NCI-H1417 treated with DMSO at 0.1 percent for 48 hours (cell line): ENCODE measurements at places on chromosomes 7 and 10.

- DNase-seq: no peak
Observed at GRCh38 chr10:128463991-128464760, 338.0 kb upstream of the MKI67 start.

- DNase-seq: no peak
Observed at GRCh38 chr7:26655781-26656180, 208.6 kb downstream of the SKAP2 start.

- DNase-seq: no peak
Observed at GRCh38 chr10:72173262-72173618, 42.6 kb upstream of the ANAPC16 start.

- no peak for DNase-seq
Observed at GRCh38 chr7:101363734-101364374, 1.2 kb downstream of the COL26A1 start.

GRCh38 chr10:127195571-127196281 is 665 bp downstream of the INSYN2A start:
- DNase-seq: no peak

DNA sequence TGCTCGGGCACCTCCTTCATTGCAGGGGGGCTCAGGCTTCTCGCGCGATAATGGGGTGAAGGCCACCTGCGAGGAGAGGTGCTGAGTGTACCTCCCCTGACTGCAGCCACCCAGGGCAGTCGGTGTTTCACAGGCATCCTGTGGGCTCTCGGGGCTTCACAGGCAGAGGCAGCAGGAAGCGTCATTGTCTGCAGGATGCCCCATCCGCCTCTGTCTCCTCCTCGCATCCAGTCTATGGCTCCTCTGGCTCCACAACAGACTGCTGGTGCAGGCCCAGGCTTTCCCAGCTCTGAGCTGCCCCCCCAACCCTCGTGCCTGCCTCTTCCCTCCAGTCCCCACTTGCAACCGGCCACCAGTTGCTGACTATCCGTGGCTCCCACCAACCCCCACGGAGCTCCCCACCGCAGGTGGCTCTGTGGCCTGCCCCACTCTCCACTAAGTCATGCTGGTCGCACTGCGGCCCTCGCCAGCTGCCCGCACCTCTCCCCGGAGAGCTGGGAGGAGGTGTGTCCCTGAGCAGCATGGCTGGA is 36.5 kb downstream of the CAMK2B start:
- no peak for DNase-seq

- DNase-seq: no peak
Observed at GRCh38 chr7:101678658-101679057, 49.6 kb upstream of the MYL10 start.

DNA sequence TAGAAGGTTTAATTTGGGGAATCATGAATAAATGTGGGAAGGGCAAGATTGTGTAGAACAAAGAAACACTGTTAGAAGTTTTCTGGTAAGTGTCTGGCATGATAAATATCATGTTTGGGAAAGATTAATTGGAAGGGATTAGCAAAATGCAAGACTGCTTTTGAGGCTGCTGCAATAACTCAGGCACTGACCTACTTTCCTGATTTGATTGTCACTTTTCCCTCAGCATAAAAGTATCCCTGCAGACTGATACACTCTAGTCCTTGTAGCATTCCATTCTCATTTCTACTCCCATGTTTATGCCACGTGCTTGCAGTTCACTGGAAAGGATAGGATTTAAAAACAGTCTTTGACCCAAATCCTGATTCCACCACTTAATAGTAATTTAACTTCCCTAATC is 303.3 kb upstream of the SEMA3A start:
- DNase-seq: no peak

- no peak for DNase-seq
Observed at GRCh38 chr10:11881477-11882417, 58.6 kb downstream of the PROSER2 start.

- no peak for DNase-seq
Observed at GRCh38 chr7:8179486-8179885, 82.5 kb downstream of the ICA1 start.

- no peak for DNase-seq
Observed at GRCh38 chr10:3036155-3037021, 31.0 kb upstream of the PFKP start.

GRCh38 chr7:6501586-6502564 is 49.4 kb downstream of the GRID2IP start:
- DNase-seq: no peak

DNA sequence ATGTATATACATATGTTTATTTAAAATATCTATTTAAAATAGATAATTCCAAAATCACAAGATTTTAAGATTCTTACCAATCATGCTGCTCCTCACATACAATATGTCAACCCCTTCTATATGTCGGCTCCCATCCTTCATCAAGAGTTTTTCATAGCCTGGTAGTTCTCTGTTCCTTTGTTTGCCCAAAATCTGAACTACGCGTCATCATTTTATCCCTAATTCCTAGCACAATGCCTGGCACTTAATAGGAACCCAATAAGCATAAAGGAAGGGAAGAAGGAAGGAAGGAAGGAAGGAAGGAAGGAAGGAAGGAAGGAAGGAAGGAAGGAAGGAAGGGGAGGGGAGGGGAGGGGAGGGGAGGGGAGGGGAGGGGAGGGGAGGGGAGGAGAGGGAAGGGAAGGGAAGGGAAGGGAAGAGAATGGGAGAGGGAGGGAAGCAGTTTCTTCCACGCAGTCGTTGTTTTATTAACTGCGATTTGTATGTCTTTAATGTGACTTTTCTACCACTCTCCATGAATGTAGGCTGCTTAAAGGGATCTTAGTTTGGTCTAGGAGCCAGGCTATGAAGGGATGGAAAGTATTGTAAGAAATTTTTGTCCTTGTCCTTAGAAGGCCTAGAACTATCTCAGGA is 83.3 kb upstream of the PCGF5 start:
- DNase-seq: no peak

DNA sequence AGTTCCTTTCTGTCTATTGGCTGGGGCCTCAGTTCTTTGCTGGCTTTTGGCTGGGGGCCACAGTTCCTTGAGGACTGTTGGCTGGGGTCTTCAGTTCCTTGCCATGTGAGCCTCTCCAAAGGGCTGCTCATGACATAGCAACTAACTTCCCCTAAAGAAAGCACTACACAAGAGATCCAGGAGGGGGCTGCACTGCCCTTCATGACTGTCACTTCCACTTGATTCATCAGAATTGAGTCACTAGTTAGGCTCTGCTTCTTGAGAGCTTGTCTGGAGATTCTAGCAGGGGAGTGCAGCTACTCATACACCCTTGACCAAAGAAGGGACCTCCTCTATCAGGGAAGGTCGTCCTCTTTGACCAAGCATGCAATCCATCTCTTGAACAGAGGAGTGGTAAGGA is 38.0 kb upstream of the MKX start:
- no peak for DNase-seq

GRCh38 chr7:7667187-7667586 is 26.6 kb downstream of the UMAD1 start:
- no peak for DNase-seq

DNA sequence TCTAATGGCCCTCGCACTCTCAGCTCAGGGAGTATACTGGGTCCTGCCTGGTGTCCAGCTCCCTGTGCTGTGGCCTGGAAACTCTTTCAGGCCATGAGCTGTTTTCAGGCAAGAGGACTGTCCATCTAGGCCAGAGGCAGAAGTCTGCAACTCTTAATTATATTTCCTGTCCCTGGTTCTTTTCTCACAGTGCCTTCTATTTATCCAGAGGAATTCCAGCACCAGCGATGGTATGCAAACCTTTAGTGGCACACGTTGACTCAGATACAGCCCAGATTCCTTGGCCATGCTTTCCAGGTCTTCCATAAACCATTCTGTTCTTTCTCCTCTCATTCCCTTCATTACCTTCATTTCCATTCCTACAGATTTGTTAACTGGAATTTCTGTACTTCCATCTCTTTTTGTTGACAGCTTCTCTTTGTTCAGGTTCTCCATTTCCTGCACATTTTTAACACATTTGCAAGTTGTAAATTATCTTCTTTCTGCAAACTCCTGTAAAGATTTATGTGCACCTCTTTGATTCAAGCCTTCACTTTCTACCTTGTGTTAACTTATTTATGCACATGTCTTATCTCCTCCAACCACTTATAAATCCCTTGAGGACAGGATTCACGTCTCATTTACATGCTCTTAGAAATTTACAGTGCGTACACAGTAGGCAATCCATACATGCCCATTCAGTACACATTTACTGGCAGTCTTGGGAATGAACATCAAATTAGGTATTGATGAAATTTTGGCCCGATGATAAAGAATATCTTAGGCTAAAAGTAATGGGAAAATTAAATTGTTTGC is 172.1 kb downstream of the CELF2 start:
- no peak for DNase-seq

DNA sequence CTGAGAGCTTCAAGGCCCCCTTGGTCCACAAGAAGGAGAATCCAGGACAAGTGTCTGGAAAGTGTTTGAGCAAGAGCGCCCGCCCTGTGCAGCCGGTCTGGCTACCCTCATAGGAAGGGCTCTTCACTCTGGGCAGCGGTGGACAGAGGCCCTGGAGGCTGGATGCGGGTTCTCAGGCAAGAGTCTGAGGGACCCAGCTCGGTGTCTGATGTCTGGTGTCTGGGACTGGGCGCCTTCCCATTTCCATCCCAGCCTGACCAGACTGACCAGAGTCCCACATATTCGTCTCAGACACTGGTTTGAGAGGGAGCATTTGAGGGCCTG is 59.8 kb downstream of the HK1 start:
- no peak for DNase-seq

- DNase-seq: no peak
Observed at GRCh38 chr7:44116087-44116788, 7.1 kb downstream of the POLD2 start.

DNA sequence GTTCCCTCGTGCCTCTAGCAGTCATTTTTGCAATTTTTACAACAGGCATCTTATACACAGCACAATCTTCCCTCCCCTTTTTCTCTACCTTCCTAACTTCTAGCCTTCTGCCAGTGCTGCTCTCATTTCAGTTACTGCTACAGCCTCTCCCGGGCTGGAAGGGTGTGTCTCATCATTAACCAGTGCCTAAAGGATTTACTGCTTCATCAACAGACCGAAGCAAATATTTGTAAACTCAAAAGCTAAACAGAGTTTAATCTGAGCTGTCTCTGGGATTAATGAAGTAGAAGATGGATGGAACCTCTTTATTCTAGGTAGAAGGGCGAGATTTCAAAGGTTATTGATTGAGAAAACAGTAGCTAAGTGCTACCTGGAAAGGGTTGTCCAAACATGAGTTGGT is 94.3 kb downstream of the PRPF18 start:
- DNase-seq: no peak

DNA sequence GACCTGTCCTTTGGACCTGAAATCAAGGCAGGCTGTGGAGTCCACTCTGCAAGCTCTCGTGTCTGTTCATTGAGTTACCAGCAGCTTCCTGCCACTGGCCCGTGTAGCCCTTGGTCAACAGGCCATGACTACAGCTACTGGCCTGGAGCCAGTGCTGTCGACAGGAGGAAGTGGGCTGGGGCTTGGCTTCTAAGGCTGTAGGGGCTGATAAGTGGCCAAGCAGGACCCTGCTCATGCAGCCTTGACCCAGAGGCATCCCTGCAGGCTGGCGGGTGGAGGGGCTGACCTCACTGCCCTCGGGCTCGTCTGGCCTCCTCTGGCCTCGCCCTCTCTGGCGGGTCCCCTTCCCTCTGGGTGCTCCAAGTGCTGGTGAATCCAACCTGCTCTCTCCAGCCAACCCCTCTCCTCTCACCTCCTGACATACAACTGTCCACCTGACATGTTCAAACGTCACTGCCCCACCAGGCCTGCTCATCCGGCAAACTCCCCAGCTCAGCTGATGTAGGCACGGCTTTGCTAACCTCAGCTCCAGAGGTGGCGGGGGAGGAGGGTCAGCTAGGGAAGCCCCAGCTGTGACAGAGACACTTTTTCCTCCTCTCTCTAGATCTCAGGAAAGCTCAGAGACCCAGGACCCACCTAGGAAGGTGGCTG is 188.6 kb upstream of the LYZL2 start:
- no peak for DNase-seq
